ENCODE measurements at places on chromosomes 7 and 10.

GRCh38 chr7:112938863-112939573 is 147.6 kb downstream of the GPR85 start:
- no peak for DNase-seq

- no peak for DNase-seq
These were observed 621 bp upstream of the MORN4 start for GRCh38 chr10:97633921-97634320.

DNA sequence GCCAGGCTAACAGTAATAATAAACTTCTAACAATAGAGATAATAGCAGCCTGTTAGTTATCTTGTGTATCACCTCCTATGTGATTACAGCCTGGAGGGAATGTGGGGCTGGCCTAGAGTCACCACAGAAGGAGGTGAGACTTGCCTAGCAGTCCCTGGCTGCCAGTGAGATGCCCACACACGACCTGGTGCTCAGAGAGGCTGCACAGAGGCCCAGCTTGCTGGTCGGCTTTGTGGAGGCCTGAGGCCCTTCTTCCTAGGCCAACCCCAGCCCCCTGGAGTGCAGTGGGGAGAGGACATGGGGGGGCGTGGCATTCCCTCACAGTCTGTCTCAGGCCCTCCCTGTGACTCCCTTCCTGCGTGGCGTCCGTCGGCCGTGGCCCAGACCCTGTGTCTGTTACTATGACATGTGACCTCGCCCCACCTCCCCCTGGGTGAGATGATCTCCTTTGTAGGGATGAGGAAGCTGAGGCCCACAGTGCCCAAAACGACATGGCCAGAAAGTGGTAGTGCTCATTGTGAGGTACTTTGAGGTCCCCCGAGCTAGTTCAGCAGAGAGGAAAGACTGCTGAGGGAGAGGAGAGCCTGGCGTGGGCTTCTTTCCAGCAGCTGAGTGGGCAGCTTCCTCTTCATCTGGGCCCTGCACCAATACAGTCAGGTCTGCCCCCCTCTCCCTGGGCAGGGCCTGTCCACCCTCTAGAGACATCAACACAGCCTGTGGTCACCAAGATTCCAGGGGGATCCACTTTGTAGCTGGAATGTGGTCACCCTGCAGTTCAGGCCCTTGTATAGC is 29.7 kb downstream of the UNC5B start:
- no peak for DNase-seq

GRCh38 chr7:24756545-24757352 is 515 bp downstream of the GSDME start:
- DNase-seq: peak; percentile 24

GRCh38 chr7:55048221-55048859 is 29.5 kb downstream of the EGFR start:
- no peak for DNase-seq

- DNase-seq: no peak
These were observed 244.5 kb downstream of the GATA3 start for GRCh38 chr10:8298896-8299570.

DNA sequence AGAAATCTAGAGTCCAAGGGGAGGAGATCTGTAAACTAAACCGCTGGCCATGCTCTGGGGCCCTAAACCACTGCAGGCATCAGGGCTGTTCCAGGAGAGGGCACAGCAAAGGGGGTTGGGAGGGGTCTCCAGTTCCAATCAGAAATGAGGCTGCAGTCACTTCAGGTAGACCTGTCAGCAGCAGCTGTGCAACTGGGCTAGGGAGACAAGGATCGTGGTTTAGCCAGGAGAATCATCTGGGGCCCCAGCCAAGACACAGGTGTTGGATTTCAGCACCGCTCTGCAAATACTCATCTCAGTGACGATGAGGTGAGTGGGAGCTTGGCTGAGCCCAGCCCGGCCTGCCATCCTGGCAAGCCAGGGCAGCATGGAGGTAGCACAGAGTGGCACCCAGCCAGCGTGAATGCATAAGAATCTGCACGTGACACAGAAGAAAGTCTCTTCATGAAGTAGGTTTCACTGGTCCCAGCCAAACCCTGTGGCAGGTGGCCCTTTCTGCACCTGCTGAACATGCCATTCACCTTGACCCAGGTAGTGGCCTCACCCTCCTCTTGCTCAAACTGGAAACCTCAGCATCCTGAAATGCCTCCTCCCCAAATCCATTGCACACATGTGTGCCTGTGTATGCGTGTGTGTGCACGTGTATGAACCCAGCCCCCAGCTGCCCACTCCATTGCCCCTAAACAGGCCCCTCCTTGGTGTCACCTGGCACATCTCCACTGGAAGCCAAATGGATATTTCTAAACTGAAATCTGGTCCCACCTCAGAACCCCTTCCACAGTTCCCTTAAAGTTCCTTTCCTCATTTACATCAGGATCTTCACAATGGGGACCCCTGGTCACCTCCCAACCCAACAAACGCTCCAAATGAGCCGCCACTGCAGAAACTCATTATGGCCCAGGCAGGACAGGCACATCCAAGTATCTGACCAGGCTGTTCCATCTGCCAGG is 9.6 kb downstream of the GPRIN2 start:
- no peak for DNase-seq

GRCh38 chr10:132742167-132742836 is 43.6 kb downstream of the NKX6-2 start:
- DNase-seq: no peak

- no peak for DNase-seq
These were observed 89.8 kb upstream of the PPP2R2D start for GRCh38 chr10:131810805-131811629.

DNA sequence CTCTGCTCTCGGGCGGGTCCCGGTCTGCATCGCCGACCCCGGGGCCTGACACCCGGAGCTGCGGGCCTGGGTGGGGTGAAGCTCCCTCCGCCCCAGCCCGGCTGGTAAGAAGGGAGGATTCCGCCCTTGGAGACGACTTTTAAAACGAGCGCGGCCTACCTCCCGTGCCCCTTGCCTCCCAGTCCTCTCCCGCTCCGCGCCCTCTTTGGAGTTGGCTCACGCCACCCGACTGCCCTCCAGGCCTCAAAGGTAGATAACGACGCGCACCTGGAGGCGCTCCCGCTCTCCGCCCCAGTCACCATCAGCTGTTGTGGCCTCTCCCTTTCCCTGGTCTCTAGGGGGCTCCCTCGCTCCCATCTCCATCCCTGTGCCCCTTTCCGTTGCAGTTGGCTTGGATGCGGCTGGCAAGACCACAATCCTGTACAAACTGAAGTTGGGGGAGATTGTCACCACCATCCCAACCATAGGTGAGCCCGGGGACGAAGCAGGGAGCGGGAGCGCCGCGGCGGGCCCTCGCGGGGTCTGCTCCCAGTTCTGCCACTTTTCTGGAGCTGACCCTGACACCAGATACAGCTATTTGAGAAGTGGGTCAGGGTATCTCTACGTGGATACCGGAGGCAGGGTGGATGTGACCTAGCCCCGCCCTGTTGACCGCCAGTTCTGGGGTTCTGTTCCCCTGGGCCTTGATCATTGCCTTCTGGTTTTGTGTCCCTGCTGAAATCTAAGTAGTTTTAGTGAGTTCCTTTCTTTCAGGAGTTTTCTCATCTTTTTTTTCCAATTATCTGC is 679 bp downstream of the ARF5 start:
- DNase-seq: no peak

- peak; percentile 43 for DNase-seq
These were observed 1.8 kb downstream of the GRK5 start for GRCh38 chr10:119209035-119209735.

- DNase-seq: no peak
These were observed 170.0 kb downstream of the PRKG1 start for GRCh38 chr10:51244309-51244708.

- no peak for DNase-seq
These were observed 5.8 kb downstream of the ELFN1 start for GRCh38 chr7:1675673-1676549.

DNA sequence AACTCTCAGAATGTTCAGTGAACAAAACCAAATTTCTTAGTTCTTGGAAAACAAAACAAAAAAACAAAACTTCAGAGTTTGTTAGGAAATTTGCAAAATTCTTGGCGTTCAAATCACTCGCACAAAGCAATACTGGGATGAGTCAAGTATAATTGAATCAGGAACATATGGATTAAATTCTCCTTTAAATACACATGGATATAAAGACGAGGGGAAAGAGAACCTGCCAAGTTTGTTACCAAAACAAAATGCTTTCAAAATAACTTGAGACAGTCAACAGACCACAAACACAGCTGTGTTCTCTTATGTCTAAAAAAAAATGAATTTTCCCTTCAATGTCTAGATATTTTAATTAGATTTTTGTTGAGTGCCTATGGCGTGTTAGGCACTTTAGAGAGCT is 93.5 kb upstream of the MPP7 start:
- no peak for DNase-seq

DNA sequence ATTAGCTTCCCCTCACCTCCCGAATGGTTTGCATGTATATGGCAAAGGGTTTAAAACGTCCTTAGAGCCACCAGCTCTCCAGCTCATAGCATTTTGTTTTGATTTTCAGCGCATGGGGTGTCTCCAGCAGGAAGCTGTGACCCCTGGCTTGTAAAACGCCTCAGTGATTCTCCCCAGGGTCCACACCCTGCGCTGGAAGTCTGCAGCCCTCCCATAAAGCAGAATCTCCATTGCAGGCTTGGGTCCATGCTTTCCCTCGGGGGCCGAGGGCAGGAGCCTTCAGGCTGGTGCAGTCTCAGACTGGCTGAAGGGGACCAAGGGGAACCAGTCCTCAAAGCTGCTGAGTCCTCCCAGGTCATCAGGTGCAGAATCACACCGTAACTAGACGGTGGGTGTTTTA is 109.7 kb downstream of the VIPR2 start:
- no peak for DNase-seq

DNA sequence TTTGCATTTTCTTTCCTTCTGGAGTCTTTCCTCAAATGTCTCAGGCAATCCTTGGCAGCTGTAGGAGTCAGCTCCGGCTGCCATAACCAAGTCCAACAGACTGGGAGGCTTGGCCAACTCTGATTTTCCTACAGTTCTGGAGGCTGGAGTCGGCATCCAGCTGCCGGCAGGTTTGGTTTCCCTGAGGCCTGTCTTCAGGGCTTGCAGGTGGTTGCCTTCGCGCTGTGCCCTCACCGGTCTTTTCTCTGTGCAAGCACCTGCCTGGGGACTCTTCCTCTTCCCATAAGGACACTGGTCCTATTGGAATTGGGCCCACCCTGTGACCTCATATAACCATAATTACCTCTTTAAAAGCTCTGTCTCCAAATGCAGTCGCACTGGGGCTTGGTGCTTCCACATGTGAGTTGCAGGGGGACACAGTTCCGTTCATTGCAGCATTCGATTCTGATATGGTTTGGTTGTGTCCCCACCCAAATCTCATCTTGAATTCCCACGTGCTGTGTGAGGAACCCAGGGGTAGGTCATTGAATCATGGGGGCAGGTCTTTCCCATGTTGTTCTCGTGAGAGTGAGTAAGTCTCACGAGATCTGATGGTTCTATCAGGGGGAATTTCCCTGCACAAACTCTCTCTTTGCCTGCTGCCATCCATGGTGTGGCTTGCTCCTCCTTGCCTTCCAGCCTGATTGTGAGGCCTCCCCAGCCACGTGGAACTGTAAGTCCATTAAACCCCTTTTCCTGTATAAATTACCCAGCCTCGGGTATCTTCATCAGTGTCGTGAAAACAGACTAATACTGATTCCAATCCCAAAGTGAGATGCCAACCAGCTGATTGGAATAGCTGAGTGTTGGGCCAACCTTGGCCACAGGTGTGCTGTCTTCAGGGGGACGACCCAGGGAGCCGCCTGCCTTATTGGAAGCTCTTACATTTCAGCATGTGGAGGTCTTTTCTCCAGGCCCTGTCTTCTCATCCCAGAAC is 7.9 kb downstream of the GALNTL5 start:
- no peak for DNase-seq
